T follicular helper cell (primary cell): ENCODE measurements at places on chromosomes 7 and 10.

DNA sequence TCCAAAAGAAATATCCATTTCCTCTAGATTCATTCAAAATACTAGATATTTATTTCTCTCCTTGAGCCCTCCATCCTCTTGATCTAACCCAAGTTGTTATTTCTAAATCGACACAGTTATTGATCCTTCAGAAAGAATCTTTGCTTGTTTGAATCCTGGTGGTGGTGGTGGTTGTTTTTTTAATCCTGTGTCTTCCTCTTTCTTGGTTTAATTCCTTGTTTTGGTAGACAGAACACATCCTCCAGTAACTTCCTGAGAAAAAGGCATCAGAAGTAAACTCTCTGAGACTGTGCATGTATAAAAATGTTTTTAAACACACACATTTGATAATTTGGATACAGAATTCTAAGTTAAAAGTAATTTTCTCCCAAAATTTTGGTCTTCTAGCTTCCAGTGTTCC is 49.9 kb downstream of the SIRT1 start:
- DNase-seq = no peak

DNA sequence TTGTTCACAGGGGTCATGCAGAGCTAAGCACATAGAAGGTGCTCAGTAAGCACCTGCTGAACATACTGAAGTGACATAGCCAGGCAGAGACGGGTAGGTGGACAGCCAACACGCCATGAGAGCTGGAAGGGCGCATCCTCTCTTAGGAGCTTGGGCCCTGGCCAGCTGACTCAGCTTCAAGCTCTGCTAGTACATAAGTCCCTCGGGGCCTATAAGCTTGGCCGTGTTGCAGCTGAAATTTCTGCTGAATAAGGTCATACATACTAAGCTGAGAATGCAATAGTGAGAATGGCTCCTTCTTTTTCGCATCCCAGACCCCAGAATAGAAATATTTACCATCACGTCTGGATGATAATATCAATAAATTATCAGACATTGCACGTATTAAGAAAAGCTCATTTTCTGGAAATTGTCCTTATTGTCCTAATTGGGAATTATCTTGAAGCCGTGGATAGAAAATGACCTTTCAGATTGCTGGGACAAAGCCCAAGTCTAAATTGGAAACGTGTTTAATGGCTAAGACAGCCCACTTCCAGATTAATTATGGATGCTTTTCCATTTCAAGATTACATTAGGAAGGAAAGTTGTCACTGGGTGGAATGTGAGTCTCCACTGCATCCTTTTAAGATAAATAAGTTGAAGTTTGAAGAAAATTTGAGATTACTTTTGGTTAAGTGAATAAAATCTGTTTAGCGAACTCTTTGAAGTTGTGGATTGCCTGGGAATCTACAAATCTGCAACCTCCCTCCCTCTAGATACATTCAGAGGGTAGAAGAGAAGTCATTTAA is 287.1 kb upstream of the C7orf33 start:
- DNase-seq = no peak

GRCh38 chr10:130440494-130440893 is 304.3 kb downstream of the GLRX3 start:
- no peak for DNase-seq

- DNase-seq = no peak
Observed at GRCh38 chr7:1779445-1779844, 109.4 kb downstream of the ELFN1 start.

- DNase-seq = no peak
Observed at GRCh38 chr7:867406-868188, 8.8 kb upstream of the GET4 start.

DNA sequence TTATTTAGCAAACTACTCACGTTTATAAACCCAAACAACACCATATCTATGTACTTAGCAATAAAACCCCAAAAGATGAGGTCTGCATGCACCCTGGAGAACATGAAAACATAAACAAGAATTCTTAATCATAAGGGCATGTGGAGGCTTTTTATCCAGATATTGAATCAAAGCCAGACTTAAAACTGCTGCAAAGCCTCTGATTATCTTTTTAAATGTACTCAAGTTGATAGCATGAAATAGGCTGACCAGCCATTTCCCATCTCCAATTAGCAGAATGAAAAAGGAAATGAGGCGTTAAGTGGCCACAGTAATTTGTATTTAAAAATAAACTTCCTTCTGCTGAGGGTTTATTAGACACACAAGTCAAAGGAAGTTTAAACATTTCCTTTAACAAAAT is 48.3 kb downstream of the ITIH5 start:
- no peak for DNase-seq

DNA sequence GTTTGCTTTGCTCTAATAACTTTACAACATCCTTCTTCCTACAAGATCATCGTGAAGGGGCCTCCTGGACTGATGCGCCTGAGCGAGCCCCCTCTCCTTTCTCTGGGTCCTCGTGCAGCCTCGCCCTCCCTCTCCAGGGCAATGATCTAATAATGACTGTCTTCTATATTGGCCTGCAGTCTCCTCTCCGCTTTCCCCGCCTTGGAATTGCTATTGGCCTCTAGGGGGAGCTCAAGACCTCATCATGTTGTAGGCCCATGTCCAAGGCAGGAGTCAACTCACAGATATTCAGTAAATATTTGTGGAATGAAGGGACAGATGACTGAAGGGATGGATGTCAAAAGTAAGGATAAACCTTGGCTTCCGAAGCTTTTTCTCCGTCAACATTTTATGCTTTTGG is 1180.3 kb downstream of the TYW1 start:
- DNase-seq = no peak

DNA sequence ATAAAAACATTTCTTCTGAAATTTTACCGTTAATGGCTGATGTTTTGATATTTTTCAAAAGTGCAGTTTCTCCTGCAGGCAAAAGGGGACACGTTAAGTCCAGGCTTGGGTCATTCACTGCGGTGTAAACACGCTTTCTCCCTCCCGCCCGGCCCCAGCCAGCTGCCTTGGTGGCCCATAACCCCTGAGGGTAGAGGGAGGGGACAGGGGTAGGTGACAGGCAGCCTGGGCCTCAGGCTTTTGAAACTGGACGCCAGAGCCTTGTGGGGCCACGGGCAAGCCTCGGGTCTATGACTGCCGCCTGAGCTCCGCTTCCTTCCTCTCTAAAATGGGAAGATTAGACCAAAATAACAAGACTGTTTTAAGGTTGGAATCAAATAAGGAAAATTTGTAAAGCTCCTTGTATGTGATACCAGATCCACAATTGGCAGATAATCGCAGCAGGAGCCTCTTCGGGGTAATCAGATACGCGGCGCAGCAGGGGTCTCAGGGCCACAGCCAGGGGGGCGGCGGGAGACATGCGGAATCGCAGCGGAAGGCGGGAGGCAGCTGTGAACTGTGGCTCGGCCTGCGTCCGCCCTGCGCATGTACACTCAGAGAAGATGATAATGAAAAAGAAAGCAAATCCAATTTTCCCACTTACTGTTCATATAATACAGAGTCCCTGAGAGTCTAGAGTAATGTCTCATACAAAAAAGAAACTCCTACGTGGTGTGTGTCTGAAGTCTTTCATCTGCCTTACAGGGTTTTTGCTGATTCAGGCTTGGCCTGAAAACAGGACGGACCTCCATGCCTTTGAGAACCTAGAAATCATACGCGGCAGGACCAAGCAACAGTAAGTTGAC is 138.3 kb downstream of the EGFR start:
- DNase-seq = no peak

GRCh38 chr10:112815269-112816032 is 134.6 kb upstream of the TCF7L2 start:
- no peak for DNase-seq

- no peak for DNase-seq
Observed at GRCh38 chr7:81510122-81510521, 259.7 kb downstream of the HGF start.

DNA sequence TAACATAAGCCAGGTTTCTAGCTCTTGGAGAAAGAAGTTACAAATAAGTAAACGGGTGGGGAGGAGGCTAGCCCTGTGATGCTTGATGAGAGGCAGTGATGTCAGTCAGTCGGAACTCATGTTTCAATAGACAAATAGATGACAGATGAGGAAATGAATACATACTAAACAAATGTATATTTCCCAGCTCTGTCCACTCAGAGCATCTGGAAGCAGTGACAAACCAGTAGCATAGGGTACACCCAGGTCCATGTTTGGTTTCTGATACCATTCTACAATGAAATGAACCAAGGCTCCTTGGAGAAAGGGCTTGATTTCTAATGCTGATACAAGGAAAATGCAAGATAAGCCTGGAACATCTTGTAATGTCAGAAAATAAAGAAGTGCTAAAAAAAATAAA is 30.6 kb downstream of the PODXL start:
- DNase-seq = no peak

DNA sequence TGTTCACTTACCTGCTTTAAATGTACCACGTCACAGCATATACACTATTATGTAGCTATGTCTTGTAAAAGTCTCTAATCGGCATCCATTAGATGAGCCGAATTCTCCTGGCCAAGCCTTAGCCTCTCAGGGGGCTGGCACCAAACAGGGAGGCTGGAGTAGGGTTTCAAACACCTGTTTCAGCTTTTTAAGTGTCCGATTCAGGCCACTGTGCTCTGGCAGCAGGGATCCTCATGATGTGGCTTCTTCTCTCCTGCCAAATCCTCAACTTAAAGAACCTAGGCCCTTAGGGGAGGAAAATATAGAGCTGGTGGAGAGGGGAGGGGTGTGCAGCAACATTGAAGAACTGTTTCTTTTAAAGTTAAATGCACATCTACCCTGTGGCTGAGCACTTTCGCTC is 68.5 kb upstream of the NFKB2 start:
- DNase-seq = no peak

GRCh38 chr7:113120647-113121046 is 2.3 kb upstream of the SMIM30 start:
- DNase-seq = no peak

DNA sequence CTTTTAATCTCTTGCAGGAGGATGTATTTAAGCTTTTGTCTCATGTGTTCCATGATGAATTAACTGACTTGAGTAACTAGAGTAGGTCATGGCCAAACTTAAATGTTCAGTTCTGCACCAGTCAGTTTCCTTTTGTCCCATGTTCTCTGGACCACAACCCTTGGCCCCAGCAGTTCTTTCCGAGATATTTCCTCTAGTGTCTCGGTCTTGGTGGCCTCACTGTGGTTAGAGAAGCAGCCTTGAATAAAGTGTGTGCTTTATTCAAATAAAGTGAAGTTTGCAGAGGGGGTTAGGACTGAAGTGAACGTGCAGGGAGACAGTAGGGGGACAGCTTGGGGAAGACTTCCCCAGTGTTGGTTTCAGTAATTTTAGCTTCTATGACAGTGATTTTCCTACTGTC is 9.3 kb downstream of the ZNF212 start:
- no peak for DNase-seq

DNA sequence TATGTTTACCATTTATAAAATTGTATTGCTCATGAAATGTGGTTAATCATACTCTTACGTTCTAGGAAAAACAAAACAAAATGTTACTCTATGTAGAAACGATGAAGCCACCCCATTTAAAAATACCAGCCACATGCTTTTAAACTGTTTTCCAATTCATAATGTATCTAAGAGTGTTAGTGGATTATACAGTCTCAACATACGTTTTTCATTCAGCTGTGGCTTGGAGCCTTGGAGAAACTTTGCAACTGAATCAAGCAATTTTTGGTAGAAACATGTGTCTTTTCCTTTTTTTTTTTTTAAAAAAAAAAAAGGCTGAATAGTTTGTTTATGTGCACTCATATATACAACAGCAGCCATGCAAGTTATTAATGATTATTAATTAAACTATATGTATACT is 378.0 kb upstream of the SEMA3D start:
- no peak for DNase-seq

- no peak for DNase-seq
Observed at GRCh38 chr10:133397938-133398337, 4.0 kb downstream of the MTG1 start.

DNA sequence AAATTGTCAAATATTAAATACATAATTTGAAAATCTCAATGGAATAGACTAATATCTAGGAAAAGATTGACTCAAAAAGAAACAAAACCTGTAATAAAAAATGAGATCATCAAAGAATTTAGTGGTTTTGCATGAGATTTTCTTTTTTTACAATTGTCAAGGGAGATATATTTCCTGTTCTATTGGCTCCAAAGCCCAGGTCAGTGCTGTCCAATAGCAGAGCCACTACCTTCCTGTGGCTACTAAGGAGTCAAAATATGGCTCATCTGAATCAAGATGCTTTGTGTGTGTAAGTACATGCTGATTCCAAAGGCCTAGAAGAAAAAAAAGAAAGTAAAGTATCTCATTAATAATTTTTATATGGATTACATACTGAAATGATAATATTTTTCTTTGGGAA is 191.9 kb downstream of the C7orf25 start:
- DNase-seq = no peak

- DNase-seq = no peak
Observed at GRCh38 chr10:102982296-102982695, 64.2 kb downstream of the CNNM2 start.

DNA sequence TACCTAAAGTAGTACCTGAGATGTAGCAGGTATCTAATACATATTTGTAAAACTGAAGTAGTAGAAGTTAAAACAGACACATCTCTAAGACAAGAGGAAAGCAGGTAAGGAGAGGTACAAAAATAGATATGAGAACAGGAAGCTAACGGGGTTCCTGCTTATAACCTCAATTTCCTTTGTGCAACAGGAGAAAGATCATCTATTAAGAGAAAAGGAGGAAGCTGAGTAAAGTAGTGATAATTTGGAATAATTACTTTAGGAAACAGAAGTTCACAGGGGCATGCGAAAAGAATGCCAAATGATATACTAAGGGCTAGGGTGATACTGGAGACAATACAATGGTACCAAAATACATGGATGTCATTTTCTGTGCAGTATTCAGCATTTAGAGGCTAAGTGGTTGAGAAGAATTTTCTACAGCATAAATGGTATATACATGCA is 108.7 kb downstream of the NRBF2 start:
- no peak for DNase-seq

- no peak for DNase-seq
Observed at GRCh38 chr7:101618916-101619315, 10.2 kb downstream of the MYL10 start.

DNA sequence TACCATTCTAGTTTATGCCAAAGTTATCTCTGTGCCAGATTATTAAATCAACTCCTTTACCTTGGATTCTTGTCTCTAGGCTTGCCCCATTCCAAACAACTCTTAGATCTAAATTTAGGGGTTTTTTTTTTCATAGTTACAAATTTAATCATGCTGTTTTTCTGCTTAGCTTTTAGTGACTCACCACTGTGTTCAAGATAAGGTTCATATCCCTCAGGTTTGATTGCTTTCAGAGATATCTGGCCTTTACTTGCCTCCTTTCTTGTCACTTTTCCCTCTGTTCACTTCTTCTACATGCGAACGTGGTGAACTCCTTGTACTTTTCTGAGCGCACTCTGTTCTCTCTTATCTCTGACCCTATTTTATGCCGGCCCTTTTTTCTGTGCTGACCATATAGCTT is 78.2 kb downstream of the VPS50 start:
- no peak for DNase-seq

DNA sequence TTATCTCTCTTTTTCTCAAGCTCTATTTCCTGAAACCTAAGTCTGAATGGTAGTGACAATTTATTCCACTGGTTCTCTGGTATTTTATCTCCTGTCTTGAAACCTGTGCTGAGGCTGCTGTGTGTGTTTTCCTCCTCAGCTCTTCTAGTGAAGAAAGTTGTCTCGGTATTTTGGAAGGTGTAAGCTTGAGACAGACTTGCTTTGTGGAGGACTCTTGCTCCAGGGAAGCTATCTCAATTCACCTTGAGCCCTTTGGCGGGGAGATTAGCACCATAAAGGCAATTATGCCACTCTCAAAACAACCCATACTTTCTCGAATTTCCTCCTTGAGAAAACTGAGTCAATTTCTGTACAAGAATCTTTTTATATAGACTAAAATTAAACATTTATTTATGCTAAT is 141.6 kb downstream of the THSD7A start:
- DNase-seq = no peak
